Activated CD8-positive, alpha-beta memory T cell treated with anti-CD3 and anti-CD28 coated beads for 24 hours (primary cell): ENCODE measurements at places on chromosomes 7 and 10.

DNA sequence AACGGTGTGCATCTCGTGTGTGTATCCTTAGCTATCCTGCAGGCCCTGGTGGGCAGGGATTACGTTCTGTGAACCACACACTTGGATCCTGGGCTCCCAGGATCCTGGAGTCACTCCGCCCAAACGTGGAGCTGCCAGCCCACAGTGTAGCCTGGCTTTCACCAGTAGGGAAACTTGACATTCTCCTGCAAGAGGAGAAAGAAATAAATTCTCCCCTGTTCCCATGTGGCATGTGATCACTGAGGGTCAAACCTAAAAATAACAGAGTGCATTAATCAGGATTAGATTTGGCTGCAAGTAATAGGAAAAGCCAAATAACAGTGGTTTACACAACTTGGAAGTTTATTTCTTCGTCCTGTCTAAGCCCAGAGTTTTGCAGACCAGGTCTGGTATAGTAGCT, 32.3 kb downstream of the PALD1 start:
- DNase-seq: no peak

- DNase-seq: peak; percentile 47
Observed at GRCh38 chr10:48507933-48508790, 96.7 kb downstream of the ARHGAP22 start.

GRCh38 chr7:14954035-14954434, 51.5 kb upstream of the DGKB start:
- no peak for DNase-seq

DNA sequence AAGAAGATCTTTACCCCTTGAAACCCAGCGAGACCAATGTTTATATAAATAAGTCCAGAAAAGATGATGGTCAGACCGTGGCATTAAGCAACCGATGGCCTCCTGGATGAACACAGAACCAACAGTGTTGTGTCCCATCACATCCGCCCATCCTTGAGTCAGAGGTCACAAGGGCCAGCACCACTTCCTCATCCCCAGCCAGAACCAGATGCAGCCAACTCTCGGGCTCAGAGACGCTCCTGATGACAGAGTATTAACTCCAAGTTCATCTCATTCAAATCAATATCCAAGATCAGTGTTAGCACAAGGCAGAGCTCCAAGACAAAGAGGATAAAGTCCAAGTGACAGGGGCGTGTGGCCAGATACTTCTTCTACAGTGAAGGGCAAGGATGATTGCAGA, 63.5 kb downstream of the FAM53B start:
- no peak for DNase-seq

DNA sequence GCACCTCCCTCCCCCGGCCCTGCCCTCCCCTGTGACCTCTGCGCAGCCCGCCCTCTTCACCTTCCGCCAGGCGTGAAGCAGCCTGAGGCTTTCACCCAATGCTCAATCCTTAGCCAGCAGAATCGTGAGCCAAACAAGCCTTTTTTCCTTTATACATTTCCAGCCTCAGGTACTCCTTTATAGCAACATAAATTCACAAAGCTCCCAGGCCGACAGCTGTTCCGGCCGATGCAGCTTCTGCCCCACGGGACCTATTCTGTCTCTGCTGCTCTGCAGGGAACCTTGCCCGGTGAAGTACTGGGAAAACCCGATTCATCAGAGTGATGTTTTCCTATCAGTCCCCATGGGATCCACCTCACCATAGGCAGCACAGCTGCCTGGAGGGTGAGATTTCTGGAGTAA, 87.4 kb downstream of the CHST15 start:
- DNase-seq: no peak

DNA sequence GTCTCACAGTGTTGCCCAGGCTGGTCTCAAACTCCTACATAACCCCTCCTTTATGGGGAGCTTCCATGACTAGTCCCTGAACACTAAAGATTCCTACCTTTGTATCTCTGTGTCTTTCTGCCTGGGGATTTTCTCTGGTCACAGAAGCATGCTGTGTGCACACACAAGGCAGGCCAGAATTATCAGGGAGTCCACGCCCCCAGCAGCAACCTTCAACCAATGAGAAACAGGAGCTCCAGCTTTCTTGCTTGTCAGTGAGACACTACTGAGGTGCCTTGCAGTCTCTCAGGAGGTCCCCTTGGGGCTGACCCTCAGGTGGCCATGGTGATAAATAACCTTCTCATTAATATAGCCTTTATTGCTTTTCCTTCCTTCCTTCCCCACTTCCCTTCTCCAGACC, 45.1 kb upstream of the AUTS2 start:
- no peak for DNase-seq

- no peak for DNase-seq
Observed at GRCh38 chr7:55521917-55522902, 50.1 kb downstream of the VOPP1 start.

DNA sequence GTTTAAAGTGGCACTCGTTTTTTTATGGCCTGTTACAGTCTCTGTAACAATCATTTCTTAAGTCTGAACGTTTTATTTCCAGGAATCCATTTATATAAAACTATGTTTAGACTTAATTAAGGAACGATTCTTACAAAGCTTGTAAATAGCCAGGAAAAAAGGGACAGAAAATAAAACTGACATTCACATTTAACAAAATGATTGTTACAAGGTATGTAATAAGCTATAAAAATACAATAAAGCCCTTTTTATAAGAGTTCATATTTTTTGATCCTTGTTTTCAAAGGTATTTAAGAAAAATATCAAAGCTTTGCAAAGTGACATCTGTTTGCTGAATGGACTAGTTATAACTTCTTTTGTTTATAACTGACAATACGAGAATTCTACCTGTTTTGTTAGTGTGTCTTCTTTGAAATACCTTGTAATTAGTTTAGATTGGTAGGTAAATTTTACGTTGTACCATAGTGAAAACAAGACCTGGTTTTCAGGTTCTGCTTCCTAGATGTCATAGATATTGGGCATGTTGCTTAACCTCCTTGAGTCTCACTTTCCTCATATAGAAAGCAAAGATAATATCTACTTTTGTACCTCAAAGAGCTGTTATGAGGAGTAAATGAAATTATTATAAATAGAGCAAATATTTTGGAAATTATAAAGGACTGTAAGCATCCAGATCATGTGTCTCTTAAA, 25.8 kb downstream of the BTRC start:
- DNase-seq: no peak

DNA sequence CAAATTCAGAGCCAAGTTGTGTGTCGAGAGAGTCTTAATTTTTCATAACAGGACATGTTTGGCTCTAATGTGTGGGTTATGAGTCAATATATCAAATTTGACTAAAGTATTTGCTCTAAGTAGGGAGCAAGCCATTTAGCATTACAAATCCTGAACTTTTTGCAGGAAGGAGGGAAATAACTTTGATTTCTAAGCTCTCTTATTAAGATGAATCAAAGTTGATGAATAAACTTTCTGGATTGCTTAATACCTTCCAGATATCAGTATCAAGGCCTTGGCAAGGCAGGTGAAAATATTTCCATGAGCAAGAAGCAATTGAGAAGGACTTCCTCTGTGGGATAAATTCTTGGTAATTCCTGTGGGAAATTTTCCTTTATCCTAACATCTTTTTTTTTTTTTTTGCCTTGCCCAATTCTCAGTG, 258.8 kb downstream of the AHR start:
- no peak for DNase-seq

DNA sequence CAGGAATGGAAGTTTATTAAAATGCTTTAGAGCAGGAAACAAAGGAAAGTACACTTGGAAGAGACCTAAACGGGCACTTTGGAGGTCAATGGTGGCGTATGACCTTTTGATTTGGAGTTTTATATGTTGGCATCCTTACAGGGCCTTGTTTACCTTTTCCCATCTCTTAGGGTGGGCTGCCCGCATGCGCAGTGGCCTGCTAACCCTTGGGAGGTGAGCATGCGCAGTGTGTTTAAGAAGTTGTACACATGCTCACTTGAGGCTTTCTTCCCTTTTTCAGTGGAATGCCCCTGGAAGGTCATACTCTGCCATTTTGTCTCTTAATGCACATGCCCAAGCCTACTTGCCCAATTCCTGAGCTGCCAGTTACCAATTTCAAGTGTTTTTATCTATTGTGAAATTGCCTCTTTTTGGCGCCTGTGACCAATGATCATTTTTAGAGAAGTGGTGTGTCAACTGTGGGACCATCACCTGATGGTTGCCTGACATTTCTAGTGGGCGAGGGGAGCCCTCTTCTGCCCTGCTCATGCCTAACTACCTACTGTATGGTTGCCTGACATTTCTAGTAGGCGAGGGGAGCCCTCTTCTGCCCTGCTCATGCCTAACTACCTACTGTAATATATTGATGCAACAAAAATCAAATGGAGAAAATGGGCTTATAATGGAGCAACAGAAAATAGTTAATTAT, 138.0 kb downstream of the PPP1R9A start:
- no peak for DNase-seq
